ENCODE measurements at places on chromosomes 2 and 18.

GRCh38 chr2:37866171-37866934 is 58.7 kb upstream of the RMDN2 start:
- DNase-seq: no peak

DNA sequence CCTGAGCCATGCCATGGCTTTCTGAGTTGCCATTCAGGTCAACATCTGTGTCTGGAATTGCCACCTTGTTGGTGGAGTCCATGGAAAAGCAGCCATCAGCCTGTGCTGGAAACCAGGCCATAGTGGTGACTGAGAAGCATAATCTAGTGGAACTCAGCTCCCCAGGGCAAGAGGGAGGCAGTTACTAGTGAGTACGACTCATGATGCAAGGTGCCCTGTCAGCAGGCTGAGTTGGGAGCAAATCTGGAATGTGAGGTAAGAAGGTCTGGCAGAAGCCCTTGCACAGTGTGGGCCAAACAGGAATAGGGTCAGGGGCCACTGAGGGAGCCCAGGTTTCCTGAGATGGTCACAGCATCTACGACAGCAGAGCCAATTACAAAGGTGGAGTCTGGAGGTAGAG is 37.1 kb downstream of the SULT1C2 start:
- no peak for DNase-seq

DNA sequence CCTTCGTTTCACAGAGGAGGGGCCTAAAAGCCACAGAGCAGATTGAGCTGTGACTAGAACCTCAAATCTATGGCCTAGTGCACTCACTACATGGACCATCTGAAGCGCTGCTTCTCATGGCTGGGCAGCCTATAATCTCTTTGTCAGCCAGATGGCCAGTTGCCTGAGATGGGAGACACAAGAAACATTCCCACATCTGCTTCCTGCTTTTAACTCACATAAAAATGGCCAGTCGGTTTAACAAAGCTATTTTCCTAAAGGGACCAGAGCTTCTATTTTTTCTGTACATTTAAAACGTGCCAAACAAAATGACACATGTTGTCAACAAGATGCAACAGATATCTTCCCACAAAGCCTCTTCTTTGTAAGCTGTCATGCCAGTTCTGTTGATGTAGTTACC is 173.8 kb downstream of the GFPT1 start:
- no peak for DNase-seq

GRCh38 chr2:241730671-241731293 is 3.6 kb upstream of the D2HGDH start:
- DNase-seq: no peak

- DNase-seq: no peak
Measured at GRCh38 chr2:11155381-11156035, at the start of gene SLC66A3. TSS of gene SLC66A3 (plus strand) at chr2:11155467. CDS start at chr2:11155547, 80 bp downstream.

- DNase-seq: no peak
Measured at GRCh38 chr2:237305579-237305978, 108.4 kb downstream of the COL6A3 start.

DNA sequence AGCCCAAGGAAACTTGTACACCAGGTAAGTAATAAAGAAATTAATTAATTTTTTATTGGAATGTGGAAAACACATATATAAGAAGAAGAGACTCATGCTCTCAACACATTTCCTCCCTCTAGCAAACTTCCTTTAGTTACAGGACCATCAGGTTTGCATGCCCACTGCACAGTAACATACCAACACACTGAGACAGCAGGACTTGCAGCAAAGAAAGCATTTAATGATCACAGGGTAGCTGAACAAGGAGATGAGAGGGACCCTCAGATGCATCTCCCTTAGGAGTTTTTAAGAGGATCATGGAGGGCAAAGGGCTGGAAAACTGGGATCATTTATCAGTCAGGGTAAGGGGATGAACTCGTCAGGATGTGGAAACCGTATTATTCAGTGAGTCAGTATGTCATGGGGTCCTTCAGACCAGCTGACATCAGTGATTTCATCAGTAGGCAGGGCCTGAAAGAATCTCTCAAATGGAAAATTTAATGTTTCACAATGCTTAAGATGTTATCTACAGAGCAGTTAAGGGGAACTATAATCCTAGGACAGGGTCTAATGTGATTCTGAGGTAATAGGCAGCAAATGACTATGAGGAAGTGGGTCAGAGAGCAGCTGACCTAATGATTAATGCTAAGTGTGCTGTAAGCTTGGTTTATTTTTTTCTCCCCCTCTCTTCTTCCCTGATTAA is 193.8 kb upstream of the RND3 start:
- no peak for DNase-seq

DNA sequence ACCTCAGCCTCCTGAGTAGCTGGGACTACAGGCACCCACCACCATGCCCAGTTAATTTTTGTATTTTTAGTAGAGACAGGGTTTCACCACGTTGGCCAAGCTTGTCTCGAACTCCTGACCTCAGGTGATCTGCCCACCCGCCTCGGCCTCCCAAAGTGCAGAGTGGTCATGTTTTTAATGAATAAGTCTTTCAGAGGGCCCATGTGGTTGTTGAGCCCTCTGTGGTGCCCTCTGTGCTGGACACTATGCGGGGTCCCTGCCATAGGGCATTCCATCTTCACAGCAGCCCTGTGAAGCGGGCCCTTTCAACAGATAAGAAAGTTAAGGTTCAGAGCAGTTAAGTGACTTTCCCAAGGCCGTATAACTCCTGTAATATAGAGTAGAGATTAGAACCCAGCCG is 25.9 kb downstream of the MYO7B start:
- DNase-seq: no peak

DNA sequence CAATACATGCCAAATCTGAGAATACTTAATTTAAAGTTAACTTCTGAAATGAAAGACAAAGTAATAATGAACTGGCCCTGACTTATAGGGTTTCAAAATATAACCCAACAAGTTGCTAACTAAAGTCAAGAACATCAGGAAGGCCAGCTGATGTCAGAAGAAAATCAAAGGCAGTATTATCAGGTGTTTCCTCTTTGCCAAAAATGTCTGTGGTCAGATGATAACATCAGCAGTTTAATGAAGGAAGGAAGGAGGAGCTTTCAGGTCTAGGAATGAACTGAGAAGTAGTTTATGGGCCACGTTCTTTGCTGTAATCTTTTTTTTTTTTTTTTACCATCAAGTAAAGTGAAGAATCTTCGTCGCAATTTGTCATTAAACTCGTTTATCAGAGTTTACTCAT is 40.9 kb downstream of the CDH2 start:
- DNase-seq: no peak

- DNase-seq: no peak
Measured at GRCh38 chr18:6355789-6356589, 58.7 kb downstream of the L3MBTL4 start.

GRCh38 chr2:75456111-75456510 is 104.6 kb downstream of the EVA1A start:
- DNase-seq: no peak

GRCh38 chr2:240618776-240619175 is 6.5 kb upstream of the GPR35 start:
- DNase-seq: no peak

DNA sequence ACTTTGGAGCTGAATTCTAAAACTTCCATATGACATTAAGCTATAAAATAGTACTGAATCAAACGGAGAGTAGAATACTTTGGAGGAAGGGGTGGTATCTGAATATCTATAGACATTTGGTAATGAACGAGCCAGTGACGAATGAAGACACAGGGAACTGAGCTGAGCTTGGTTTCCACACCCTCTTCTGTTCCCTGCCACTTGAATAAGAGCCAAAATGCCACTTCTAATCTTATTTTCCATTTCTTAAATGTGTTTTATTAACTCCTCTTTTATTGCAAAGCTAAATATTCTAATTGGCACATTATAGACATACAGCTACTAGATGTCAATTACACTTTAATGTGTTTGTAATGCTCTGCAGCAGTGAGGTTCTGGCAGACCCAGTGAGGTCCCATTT is 76.1 kb downstream of the AFF3 start:
- no peak for DNase-seq

- DNase-seq: no peak
Measured at GRCh38 chr18:45084206-45084605, 403.5 kb downstream of the SETBP1 start.

- no peak for DNase-seq
Measured at GRCh38 chr2:121184248-121184862, 100.6 kb downstream of the TFCP2L1 start.

GRCh38 chr2:144421606-144422510 is 98.1 kb downstream of the ZEB2 start:
- DNase-seq: no peak

DNA sequence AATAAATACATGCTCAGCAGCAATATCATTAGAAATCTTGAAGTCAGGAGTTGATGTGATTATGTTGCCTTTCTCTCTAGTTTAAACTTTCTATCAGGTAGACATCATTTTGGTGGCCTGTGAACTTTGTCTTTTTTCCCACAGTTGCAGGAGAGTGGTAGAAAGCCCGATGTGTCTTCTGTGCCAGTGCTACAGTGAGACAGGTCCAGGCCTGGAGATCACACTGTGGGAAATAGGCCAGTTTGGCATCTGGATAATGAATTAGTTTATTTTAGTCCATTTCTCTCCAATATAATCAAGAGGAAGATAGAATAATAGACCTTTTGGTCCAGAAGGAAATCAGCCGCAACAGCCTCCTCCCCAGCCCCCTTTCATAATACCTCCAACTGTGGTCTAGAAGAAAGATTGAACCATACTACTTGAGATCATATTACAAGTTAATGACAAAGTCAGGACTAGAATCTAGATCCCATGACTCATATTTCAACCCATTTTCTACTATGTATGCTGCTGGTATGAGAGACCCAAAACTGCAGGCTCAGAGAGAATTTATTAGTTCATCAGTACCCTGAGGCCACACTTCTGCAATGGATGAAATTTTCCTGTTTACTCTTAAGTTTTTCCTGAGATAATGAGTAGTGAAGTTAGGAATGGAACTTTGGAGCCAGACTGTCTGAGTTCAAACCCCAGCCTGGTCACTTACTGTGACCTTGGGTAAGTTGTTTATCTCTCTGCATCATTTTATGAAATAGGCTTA is 20.6 kb downstream of the KCMF1 start:
- no peak for DNase-seq

GRCh38 chr2:149692961-149693396 is 105.4 kb upstream of the MMADHC start:
- no peak for DNase-seq

- no peak for DNase-seq
Measured at GRCh38 chr2:108575132-108575966, 41.1 kb downstream of the LIMS1 start.

GRCh38 chr2:189553504-189554088 is 27.0 kb downstream of the SLC40A1 start:
- no peak for DNase-seq

DNA sequence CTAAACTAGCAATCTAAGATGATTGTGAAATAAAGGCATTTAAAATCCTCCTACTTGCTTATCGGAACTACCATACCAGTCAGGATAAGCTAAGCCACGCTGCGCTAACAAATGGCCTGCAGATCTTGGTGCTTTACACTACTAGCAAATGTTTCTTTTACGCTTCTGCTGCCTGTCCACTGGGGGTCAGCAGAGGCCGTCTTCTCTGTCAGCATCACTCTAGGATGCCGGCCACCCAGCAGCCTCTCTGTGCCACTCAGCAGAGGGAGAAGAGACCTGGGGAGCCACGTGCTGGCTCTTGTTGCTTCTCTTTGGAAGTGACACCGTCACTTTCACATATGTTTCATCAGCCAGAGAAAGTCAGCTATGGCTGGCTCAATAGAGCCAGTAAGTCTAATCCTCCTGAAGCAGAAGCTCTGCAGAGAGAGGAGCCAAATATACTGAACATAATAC is 36.6 kb downstream of the COPS8 start:
- DNase-seq: no peak

GRCh38 chr2:101089419-101089818 is 61.8 kb downstream of the TBC1D8 start:
- no peak for DNase-seq

- DNase-seq: no peak
Measured at GRCh38 chr18:49757513-49758262, 55.6 kb downstream of the ACAA2 start.

DNA sequence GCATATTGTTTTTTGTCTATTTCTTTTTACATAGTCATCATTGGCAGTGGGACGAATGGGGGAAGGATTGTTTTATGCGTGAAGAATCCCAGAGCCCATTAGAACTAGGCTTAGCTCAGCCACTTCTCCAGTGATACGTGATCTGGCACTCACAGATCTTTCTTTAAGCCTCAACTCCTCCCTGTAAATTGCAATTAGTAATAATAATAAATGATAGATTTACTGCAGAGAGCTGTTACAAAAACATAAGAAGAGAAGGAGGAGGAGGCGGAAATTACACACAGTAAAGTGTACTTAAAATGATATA is 629.3 kb downstream of the NRXN1 start:
- DNase-seq: no peak

- DNase-seq: no peak
Measured at GRCh38 chr2:72681016-72681995, 144.5 kb downstream of the EXOC6B start.

DNA sequence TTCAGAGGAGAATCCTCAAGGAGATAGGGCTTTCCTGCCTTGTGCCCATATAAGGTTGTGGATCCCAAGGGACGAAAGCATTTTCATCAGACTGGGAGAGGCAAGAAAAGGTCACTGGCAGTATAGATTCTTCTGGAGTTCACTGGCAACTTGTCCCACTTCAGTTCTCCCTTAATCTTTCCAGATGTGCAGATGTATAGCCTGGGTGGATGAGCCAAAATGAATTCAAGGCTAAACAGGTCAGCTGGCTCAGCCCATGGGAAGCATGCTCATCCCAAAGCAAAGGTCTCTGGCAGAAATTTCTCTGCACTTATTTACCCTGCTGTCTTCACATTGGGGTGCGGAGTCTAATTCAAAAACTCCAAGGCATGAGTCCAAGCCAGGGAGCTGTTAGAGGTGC is 148.9 kb upstream of the TNP1 start:
- DNase-seq: no peak

- DNase-seq: no peak
Measured at GRCh38 chr2:5967506-5967905, 275.3 kb downstream of the SOX11 start.

DNA sequence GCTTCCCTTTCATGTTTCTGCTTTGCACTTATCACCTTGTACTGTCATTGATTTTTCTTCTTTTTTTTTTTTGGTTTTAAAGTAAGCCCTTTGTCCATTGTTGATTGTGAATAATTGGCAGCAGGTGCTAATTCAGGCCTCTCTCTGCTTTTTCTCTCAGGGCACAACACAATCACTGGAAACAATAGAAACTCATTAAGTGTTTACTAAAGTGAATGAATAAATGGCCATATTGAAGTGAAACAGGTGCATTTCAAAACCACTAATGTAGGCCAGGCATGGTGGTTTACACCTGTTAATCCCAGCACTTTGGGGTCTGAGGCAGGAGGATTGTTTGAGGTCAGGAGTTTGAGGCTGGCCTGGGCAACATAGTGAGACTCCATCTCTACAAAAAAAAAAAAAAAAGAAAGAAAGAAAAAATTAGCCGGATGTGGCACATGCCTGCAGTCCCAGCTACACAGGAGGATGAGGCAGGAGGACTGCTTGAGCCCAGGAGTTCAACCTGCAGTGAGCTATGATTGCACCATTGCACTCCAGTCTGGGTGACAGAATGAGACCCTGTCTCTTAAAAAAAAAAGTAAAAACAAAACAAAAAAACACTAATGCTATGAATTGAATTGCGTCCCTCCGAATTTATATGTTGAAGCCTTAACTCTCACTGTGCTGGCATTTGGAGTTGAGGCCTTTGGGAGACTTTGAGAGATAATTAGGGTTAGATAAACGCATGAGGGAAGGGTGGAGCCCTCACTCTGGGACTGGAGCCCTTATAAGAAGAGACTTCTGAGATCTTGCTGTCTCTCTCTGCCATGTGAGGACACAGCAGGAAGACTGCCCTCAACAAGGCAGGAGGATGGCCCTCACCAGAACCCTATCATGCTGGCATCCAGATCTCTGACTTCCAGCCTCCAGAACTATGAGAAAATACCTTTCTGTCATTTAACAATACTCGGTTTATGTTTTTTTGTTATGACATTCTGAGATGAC is 19.9 kb downstream of the SLC38A11 start:
- no peak for DNase-seq

Data from T-helper 17 cell (primary cell).